Omental fat pad (tissue), 4 donors: ENCODE measurements at places on chromosomes 13 and 19. TPM values are rescaled to one million over a fixed set of nuclear protein-coding genes. Genes with fewer than 3 reads are reported as not detected.

The LAIR2 gene
- not detected for total RNA-seq

The NXNL1 gene
- not detected for total RNA-seq

The SPIB gene
- total RNA-seq, result not detected

The CYP4F22 gene
- 1.3 TPM for total RNA-seq

The KCNC3 gene
- total RNA-seq, result 0.31 TPM

The COMP gene
- total RNA-seq, result 1.9 TPM

The CBY2 gene
- total RNA-seq, result not detected

The PRTN3 gene
- not detected for total RNA-seq

The PRR22 gene
- total RNA-seq, result 0.84 TPM

The PRX gene
- total RNA-seq, result 5.7 TPM

The KCNN1 gene
- total RNA-seq, result 0.88 TPM

The LYL1 gene
- total RNA-seq, result 5.5 TPM

The ZNF729 gene
- not detected for total RNA-seq

The PSG3 gene
- total RNA-seq, result not detected

The CEBPA gene
- total RNA-seq, result 567 TPM

The EEF2 gene
- total RNA-seq, result 2,283 TPM

The ZNF728 gene
- 2.0 TPM for total RNA-seq

The PSG1 gene
- total RNA-seq, result not detected

The CFD gene
- 3,469 TPM for total RNA-seq

The MBD3L2 gene
- total RNA-seq, result not detected

The GPR18 gene
- not detected for total RNA-seq

The CLIP3 gene
- total RNA-seq, result 3.3 TPM

The CDADC1 gene
- 9.6 TPM for total RNA-seq

The CYP2B6 gene
- not detected for total RNA-seq

The KLF12 gene
- total RNA-seq, result 14.5 TPM

The CABP5 gene
- not detected for total RNA-seq

The MISP3 gene
- total RNA-seq, result 1.6 TPM

The NCAN gene
- not detected for total RNA-seq

The PRODH2 gene
- total RNA-seq, result not detected

The DIRAS1 gene
- 4.8 TPM for total RNA-seq
